Uterus (tissue), 4 donors: ENCODE measurements at places on chromosomes 6 and 20. TPM values are rescaled to one million over a fixed set of nuclear protein-coding genes. Genes with fewer than 3 reads are reported as not detected.

DNA sequence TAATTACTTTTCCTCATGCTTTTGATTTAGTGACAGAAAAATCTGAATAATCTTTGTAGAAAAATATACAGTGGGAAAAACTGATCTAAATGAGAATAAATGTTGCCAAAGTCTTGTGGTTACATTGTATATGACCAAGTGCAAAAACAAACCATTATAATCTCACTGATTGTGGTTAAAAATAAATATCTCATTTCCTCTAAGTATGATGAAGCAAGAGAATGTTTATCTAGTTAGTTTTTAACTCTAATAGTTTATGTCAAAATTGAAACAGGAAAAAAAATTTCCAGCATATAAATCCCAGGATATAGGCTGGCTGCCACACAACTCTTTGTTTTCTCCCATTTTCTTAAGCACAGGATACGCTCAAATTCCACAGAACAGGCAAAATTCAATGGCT lies 392.7 kb upstream of the ID4 start:
- no peak overlapping the region for H3K27ac ChIP-seq
- no peak overlapping the region for H3K4me3 ChIP-seq
- H3K36me3 ChIP-seq: no peaks in the 10 kb centered on the region
- no peaks in the 10 kb centered on the region for H3K27me3 ChIP-seq
- no peaks in the 10 kb centered on the region for H3K4me1 ChIP-seq

- no peak for DNase-seq
- no peaks in the 10 kb centered on the region for H3K36me3 ChIP-seq
- H3K4me3 ChIP-seq: no peak overlapping the region
- H3K4me1 ChIP-seq: no peaks in the 10 kb centered on the region
- H3K27ac ChIP-seq: no peak overlapping the region
- H3K27me3 ChIP-seq: no peaks in the 10 kb centered on the region
Measured at GRCh38 chr6:150324044-150324443, 44.8 kb upstream of the IYD start.

DNA sequence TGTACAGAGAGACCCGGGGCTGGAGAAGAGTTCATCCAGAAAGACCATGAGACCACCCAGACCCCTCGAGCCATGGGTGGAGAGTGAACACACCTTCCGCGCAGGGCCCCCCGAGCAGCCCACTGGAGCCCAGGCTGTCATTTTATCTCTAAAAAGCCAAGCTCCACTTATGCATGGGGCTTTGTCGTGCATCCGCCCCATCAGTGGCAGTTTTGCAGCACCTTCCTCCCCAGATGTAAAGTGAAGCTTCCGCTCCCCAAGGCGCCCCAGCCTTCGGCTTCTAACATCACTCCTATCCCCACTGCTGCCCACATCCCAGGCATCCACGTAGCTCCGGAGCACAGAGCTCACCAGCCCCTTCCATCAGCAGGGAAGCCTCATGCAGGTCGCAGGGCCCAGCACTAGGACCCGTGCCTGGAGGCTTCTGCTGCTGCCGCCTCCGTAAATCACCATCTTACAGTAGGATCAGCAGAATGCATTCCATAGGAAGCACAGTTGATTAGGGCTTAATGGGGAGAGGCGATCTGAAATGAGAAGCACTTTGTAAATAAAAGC lies 301.1 kb downstream of the TAF4 start:
- no peaks in the 10 kb centered on the region for H3K27me3 ChIP-seq
- no peak overlapping the region for H3K27ac ChIP-seq
- H3K4me3 ChIP-seq: no peak overlapping the region
- no peaks in the 10 kb centered on the region for H3K36me3 ChIP-seq
- no peaks in the 10 kb centered on the region for H3K4me1 ChIP-seq
- DNase-seq: no peak

The HMGCLL1 gene
- 1.5 TPM for total RNA-seq

DNA sequence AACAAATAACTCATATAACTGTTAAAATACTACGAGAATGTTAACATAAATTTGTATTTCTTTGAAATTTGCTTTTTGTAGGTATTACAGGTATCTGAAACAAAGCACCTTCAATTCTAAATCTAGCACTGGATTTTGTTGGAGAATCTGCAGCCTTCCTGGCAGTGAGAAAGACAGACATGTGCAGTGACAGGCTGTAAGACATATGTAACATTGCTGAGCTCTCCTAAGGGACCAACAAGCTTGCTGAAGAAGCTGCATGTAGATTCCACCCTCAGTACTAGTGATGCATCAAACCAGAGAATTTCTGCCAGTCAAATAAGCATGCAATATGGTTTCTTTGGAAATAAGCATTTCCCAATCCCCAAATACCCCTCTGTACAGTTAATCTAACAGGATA lies 20.5 kb upstream of the KIAA1586 start:
- H3K27ac ChIP-seq: no peak overlapping the region
- no peaks in the 10 kb centered on the region for H3K27me3 ChIP-seq
- no peaks in the 10 kb centered on the region for H3K36me3 ChIP-seq
- no peak overlapping the region for H3K4me3 ChIP-seq
- no peaks in the 10 kb centered on the region for H3K4me1 ChIP-seq

The OR12D3 gene
- total RNA-seq: not detected

- H3K36me3 ChIP-seq: no peaks in the 10 kb centered on the region
- DNase-seq: no peak
Measured at GRCh38 chr6:44481760-44482159, 94.3 kb downstream of the CDC5L start.

DNA sequence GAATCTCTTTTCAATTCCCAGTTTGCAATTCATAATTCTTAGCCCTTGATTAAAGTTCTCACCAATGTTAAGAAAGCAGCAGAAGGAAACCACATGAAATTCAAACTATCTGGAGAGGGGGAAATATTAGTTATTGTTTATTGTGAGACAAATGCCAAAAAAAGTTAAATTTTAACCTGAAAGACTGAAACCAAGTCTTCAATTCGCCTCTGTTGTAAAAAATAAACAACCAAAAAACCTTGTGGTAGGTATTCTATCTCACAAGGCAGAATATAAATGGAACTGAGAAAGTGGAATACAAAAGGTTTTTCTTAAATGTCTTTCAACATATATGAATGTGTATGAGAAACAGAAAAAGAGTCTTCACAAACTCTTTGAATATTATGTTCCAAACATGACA lies 24.8 kb downstream of the TMX4 start:
- no peaks in the 10 kb centered on the region for H3K27me3 ChIP-seq
- no peaks in the 10 kb centered on the region for H3K36me3 ChIP-seq
- DNase-seq: no peak
- no peak overlapping the region for H3K4me3 ChIP-seq

GRCh38 chr6:82954356-82954755 lies 111.3 kb downstream of the UBE3D start:
- no peaks in the 10 kb centered on the region for H3K36me3 ChIP-seq
- H3K27ac ChIP-seq: no peak overlapping the region
- no peaks in the 10 kb centered on the region for H3K27me3 ChIP-seq
- H3K4me3 ChIP-seq: no peak overlapping the region
- H3K4me1 ChIP-seq: no peaks in the 10 kb centered on the region

DNA sequence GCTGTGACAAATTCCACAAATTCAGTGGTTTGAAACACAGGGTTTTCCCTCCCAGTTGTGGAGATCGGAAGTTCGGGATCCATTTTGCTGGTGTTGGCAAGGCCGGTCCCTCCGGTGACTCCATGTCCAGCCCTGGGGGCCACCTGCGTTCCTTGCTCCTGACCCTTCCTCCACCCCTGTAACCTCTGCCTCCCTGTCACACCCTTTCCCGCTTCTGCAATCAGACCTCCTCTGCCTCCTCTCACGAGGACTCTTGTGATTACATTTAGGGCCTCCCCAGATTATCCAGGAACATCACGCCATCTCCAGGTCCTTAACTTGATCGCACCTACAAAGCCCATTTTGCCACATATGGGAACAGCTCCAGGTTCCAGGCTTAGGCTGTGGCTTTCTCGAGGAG lies 12.5 kb downstream of the RPS6KA2 start:
- peak overlapping the region; percentile 53 for H3K27ac ChIP-seq
- H3K27me3 ChIP-seq: no peaks in the 10 kb centered on the region
- H3K36me3 ChIP-seq: no peaks in the 10 kb centered on the region

DNA sequence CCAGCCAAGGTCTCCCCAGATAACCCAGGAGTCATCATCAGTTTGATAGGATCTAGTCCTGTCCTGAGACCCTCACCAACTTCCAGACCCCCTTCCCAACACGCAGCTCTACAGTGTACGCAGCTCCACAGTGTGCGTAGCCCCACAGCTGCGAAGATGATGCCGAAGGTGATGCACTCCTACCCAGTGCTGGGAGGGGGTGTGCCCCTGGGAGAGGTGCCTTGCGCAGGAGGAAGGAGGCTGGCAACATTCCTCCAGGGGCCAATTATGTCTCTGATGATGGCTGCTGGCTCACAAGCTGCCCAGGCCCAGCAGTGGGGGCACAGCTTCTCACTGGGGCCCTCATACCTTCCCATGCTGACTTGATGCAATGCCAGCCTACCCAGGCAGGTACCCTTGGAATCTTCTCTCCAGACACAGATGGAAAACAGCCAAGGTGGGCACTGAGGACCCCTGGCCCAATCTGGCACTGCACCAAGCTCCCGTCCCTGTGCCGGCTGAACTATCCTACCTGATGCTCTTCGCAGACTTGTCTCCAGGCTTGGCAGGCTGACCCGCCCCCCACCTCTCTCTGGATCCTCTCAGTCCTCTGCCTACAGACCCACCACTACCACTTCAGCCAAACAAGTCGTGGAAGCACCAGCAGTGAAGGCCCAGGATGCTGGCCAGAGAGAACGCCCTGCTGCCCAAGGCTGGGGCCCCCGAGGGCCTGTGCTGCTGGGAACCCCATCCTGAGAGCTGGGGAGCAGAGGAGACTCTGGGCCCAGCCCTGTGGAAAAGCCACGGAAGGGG lies 1.4 kb downstream of the ZNF512B start:
- H3K4me3 ChIP-seq: peak overlapping the region; percentile 73
- H3K27ac ChIP-seq: peak overlapping the region; percentile 80
- no peaks in the 10 kb centered on the region for H3K27me3 ChIP-seq

DNA sequence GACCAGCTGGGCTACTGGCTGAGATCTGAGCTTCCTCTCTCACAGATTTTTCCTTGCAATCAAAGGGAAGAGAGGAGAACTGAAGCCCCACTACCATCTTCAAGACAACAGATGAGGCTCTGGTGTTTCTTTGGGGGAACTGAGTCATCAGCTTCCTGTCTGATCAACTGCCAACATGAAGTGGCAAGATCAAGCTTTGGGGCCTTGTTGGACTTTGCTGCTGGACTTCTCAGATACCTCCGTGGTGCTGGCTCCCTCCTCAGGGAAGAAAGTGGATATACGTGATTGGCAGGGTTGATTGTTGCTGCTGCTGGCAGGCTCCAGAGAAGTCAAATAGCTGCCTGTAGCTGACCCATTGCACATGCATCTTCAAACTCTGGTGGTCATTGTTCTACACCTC lies 3.6 kb upstream of the TOX2 start:
- H3K27me3 ChIP-seq: no peaks in the 10 kb centered on the region
- H3K4me3 ChIP-seq: no peak overlapping the region
- H3K36me3 ChIP-seq: no peaks in the 10 kb centered on the region
- H3K4me1 ChIP-seq: no peaks in the 10 kb centered on the region
- no peak for DNase-seq
- no peak overlapping the region for H3K27ac ChIP-seq

- no peak for DNase-seq
- no peak overlapping the region for H3K27ac ChIP-seq
- no peaks in the 10 kb centered on the region for H3K27me3 ChIP-seq
Measured at GRCh38 chr6:125110056-125110455, 43.5 kb upstream of the TPD52L1 start.

- no peaks in the 10 kb centered on the region for H3K36me3 ChIP-seq
- H3K27ac ChIP-seq: no peak overlapping the region
- no peak overlapping the region for H3K4me3 ChIP-seq
- H3K4me1 ChIP-seq: no peaks in the 10 kb centered on the region
- no peaks in the 10 kb centered on the region for H3K27me3 ChIP-seq
Measured at GRCh38 chr6:14717307-14717706, 528.6 kb upstream of the JARID2 start.

The PPP1R14C gene
- 2.1 TPM for total RNA-seq

- no peak overlapping the region for H3K27ac ChIP-seq
- no peaks in the 10 kb centered on the region for H3K27me3 ChIP-seq
- H3K36me3 ChIP-seq: no peaks in the 10 kb centered on the region
Measured at GRCh38 chr6:79375635-79376337, 141.3 kb upstream of the HMGN3 start.

GRCh38 chr20:64077541-64077875 lies 1.8 kb downstream of the RGS19 start:
- no peak overlapping the region for H3K4me3 ChIP-seq
- H3K36me3 ChIP-seq: no peaks in the 10 kb centered on the region
- H3K27me3 ChIP-seq: peaks cover 17% of the 10 kb centered on the region
- peaks cover 10% of the 10 kb centered on the region for H3K4me1 ChIP-seq
- DNase-seq: no peak
- no peak overlapping the region for H3K27ac ChIP-seq

The TXLNB gene
- total RNA-seq: 2.1 TPM

- no peaks in the 10 kb centered on the region for H3K36me3 ChIP-seq
- no peaks in the 10 kb centered on the region for H3K27me3 ChIP-seq
- H3K4me1 ChIP-seq: no peaks in the 10 kb centered on the region
Measured at GRCh38 chr6:150301846-150302519, 66.8 kb upstream of the IYD start.

The COL9A3 gene
- 0.59 TPM for total RNA-seq

DNA sequence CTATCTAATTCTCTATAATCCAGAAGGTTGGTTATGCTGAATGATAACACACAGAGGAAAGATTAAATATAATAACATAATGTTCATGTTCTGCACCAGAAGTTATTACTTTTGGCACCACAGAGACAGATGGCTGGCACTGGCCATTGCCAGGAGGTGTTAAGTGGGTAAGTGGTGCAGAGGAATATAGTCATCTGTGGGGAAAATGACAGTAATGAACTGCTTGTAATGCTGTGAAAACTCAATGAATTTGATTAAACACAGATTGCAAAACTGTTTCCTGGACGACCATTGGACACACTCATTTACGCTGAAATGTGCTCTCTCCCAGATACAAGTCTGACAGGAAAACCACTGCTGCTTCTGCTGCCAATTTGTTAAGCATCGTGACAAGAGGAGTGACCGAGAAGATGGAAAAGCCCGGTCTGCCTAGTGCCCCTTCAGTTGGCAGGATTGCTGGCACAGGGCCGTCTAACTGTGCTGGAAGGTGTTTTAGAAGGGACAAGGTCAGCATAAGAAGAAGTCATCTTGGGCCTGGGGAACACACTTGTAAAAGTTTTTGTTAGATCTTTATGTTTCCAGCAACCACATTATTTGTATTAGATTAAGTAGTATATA lies 567.4 kb downstream of the CBLN4 start:
- no peak for DNase-seq
- no peaks in the 10 kb centered on the region for H3K36me3 ChIP-seq
- H3K27ac ChIP-seq: no peak overlapping the region
- no peak overlapping the region for H3K4me3 ChIP-seq
- no peaks in the 10 kb centered on the region for H3K4me1 ChIP-seq

GRCh38 chr20:49287555-49288249 lies 9.8 kb upstream of the ZNFX1 start:
- H3K4me3 ChIP-seq: no peak overlapping the region
- H3K27me3 ChIP-seq: no peaks in the 10 kb centered on the region
- H3K4me1 ChIP-seq: no peaks in the 10 kb centered on the region
- no peak overlapping the region for H3K27ac ChIP-seq

The RREB1 gene
- 15.1 TPM for total RNA-seq

The IL17A gene
- not detected for total RNA-seq

GRCh38 chr6:42786525-42786985 lies 4.7 kb downstream of the BICRAL start:
- H3K27me3 ChIP-seq: no peaks in the 10 kb centered on the region
- H3K36me3 ChIP-seq: no peaks in the 10 kb centered on the region
- DNase-seq: no peak
- peak overlapping the region; percentile 99 for H3K27ac ChIP-seq
- H3K4me1 ChIP-seq: peaks cover 9% of the 10 kb centered on the region
- H3K4me3 ChIP-seq: no peak overlapping the region
